Activated naive CD8-positive, alpha-beta T cell treated with anti-CD3 and anti-CD28 coated beads for 36 hours (primary cell): ENCODE measurements at places on chromosomes 13 and 19.
A peak's percentile ranks its signal among the peaks of the same experiment; 100 is the strongest.

GRCh38 chr13:93727211-93728141 is 500.9 kb downstream of the GPC6 start:
- no peak overlapping the region for H3K4me3 ChIP-seq
- H3K27ac ChIP-seq = no peak overlapping the region
- no peak for DNase-seq
- no peaks in the 10 kb centered on the region for H3K4me1 ChIP-seq
- no peaks in the 10 kb centered on the region for H3K27me3 ChIP-seq

DNA sequence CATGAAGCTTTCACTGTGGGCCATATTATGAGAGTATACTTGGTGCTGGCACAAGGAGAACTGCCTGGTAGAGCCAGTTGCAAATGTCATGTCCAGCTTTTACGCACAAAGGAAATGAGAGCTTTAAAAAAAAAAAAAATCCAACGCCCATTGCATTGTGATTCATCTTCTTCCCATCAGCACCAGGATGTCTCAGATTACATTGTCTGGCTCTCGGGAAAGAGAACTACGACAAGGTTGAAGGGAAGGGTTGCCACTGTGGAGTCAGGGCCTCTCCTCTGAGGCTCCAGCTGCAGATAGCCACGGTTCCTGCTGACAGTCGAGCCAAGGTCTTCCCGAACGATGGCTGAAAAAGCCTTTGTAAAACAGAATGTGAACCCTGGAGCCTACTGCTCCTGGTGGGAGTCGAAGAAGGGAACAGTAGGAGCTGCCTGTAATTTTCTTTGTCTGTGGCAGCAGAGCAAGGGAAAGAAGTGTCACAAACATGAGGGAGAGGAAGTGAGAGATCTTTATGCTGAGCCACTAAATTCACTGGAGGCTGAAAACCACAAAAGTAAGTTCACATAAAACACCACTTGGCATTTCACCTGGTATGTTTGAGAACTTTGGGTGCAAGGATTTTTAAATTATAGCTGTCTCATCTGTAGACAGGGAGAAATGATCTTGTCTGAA is 704.7 kb downstream of the DIAPH3 start:
- peaks cover 4% of the 10 kb centered on the region for H3K27me3 ChIP-seq
- no peak overlapping the region for H3K27ac ChIP-seq
- no peaks in the 10 kb centered on the region for H3K36me3 ChIP-seq
- no peak for DNase-seq

- no peak for DNase-seq
- H3K4me1 ChIP-seq = peaks cover 5% of the 10 kb centered on the region
- no peak overlapping the region for H3K4me3 ChIP-seq
These were observed 17.1 kb upstream of the GRWD1 start for GRCh38 chr19:48428670-48429069.

DNA sequence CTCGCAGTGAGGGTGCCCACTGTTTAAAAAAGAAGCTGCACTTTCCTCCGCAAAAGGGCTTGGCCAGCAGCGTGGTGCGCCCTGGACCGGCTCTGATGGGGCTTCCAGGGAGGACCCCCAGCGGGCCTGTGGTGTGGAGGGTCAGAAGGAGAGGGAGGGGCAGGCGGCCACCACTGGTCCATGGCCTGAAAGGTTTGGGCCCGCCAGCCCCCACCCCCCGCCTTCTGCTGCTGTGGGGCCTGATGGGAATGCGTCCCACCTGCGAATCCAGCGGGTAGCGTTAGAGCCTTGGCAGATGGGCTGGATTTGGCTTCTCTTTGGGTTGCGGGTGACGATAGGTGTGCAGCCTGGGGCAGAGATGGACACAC is 34.7 kb downstream of the TMEM255B start:
- H3K4me3 ChIP-seq = no peak overlapping the region
- H3K27ac ChIP-seq = no peak overlapping the region
- no peak for DNase-seq
- H3K4me1 ChIP-seq = no peaks in the 10 kb centered on the region
- H3K27me3 ChIP-seq = peaks cover 7% of the 10 kb centered on the region
- no peaks in the 10 kb centered on the region for H3K36me3 ChIP-seq

DNA sequence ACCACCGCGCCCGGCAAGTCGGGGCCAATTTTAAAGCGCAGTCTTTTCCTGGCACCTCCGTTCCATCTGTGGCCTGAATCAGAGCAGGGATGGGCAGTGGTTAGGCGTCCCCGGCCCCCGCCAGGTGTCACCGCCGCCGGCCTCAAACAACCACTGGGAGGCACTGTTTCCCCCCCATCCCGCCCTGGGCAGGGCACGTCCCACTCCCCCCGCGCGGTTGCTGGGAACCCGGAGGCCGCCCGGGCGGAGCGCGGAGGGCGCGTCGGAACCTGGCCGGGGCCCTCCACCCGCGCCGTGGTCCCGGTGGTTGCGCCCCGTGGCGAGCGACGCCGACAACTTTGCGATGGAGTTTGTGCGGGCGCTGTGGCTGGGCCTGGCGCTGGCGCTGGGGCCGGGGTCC is at the start of gene GRIN3B:
TSS of gene GRIN3B (plus strand) at position 325 of the 400 bp plus-strand sequence. CDS start at position 344, 19 bp downstream.
- H3K36me3 ChIP-seq = no peaks in the 10 kb centered on the region
- DNase-seq = peak; percentile 66
- no peak within 1 kb of the TSS for H3K4me3 ChIP-seq
- peaks cover 8% of the 10 kb centered on the region for H3K4me1 ChIP-seq
- H3K27ac ChIP-seq = no peak within 1 kb of the TSS

DNA sequence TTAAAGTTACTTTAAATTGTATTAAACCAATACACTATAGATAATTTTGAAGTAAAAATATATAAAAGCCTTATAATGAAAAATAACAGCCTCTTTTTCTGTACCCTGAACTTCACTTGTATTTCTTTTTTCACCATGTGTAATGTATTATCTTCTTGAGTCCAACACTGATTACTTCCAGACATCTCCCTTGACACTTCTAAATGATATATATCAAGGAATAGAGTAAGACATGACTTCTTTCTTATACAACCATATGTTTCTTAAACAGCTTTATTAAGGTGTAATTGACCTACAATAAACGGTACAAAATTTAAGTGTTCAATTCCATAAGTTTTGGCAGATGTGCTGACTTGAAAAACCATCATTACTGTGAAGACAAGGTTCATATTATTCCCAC is 531.9 kb downstream of the OLFM4 start:
- H3K4me3 ChIP-seq = no peak overlapping the region
- H3K27ac ChIP-seq = no peak overlapping the region
- H3K27me3 ChIP-seq = no peaks in the 10 kb centered on the region
- no peak for DNase-seq
- H3K4me1 ChIP-seq = no peaks in the 10 kb centered on the region

DNA sequence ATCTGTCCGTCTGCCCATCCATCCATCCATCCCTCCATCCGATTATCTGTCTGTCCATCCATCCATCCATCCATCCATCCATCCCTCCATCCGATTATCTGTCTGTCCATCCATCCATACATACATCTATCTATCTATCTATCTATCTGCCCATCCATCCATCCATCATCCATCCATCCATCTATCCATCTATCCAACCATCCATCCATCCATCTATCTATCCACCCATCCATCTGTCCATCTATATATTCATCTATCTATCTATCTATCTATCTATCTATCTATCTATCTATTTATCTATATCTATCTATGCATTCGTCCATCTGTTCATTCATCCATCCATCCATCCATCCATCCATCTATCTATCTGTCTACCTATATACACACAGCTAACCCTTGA is 471.1 kb upstream of the ZNF507 start:
- H3K27ac ChIP-seq = no peak overlapping the region
- H3K4me1 ChIP-seq = no peaks in the 10 kb centered on the region
- DNase-seq = no peak

GRCh38 chr13:21069561-21070004 is 8.2 kb upstream of the LATS2 start:
- H3K27me3 ChIP-seq = no peaks in the 10 kb centered on the region
- no peak for DNase-seq
- H3K27ac ChIP-seq = no peak overlapping the region
- peaks cover 10% of the 10 kb centered on the region for H3K4me1 ChIP-seq

GRCh38 chr19:4144666-4145249 is 8.7 kb upstream of the CREB3L3 start:
- no peak for DNase-seq
- H3K4me3 ChIP-seq = no peak overlapping the region
- peaks cover 17% of the 10 kb centered on the region for H3K27me3 ChIP-seq
- peaks cover 5% of the 10 kb centered on the region for H3K4me1 ChIP-seq
- H3K27ac ChIP-seq = no peak overlapping the region
- no peaks in the 10 kb centered on the region for H3K36me3 ChIP-seq

DNA sequence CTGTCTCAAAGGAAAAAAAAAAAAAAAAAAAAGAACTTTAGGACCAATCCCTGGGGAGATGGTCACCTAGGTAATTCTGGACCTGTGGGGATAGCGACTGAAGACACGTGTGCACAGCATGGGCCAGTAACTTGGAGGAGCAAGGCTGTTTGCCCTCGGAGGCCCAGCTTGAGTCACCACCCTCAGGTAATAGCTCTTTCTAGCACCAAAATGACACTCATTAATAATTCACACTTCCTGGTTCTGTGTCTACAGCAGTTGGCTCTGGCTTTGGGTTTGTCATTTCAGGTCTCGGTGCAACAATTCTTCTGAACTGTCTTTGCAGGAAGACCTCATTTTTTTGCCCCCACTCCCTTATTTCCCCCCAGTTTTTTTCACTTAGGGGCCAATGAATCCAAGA is 3.9 kb upstream of the ATP11A start:
- H3K27ac ChIP-seq = peak overlapping the region; percentile 21
- H3K36me3 ChIP-seq = no peaks in the 10 kb centered on the region
- no peak for DNase-seq
- no peaks in the 10 kb centered on the region for H3K27me3 ChIP-seq
- H3K4me3 ChIP-seq = no peak overlapping the region

DNA sequence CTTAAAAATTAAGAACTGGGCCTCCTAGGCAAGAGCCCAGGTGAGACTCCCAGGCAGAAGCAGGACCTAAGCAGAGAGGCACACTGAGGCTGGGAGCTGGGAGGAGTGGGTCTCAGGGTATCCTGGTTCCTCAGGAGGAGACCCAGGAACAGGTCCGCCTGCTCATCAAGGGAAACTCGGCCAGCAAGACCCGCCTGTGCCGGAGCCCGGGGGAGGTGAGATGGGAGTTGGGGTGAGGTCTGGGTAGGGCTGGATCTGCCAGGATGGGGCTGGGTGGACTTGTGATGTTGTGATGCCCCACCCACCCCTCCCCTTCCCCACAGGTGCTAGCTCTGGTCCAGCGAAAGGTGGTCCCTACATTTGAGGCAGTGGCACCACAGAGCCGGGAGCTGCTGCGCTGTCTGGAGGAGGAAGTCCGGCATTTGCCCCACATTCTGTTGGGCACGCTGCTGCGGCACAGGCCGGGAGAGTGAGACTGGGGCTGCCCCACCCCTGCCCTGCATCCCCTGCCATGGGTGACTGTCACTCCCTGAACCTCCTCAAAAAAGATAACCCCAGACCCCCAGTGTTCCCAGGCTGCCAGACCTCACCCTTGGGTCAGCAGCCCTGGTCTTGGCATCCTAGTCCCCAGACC is 6.9 kb downstream of the HAUS5 start:
- H3K27me3 ChIP-seq = no peaks in the 10 kb centered on the region
- DNase-seq = no peak
- H3K36me3 ChIP-seq = peaks cover 6% of the 10 kb centered on the region
- no peak overlapping the region for H3K4me3 ChIP-seq

DNA sequence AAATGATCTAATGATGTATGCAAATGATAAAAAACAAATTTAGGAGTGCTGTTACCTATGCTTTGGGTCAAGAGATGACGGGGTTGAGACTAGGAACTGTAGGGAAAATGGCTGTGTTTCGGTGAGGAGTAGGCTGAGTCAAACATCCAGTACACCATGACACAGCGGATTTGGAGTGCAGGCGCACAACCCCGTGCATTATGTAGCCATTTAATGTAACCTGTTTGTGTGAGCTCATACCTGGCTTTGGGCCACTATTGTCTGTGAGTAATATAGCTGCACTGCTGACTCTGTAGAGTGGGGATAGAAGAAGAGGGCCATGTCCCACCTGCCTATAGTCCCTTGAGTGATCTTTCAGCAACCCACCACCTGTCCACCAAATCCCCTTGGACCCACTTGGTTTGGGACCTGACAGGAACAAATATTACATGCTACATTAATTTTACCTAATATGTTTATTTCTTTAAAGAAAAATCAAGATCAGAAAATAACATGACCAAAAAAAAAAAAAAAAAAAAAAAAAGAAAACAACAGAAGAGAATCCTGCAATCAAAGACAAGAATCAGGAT is 95.5 kb upstream of the KLHL1 start:
- no peaks in the 10 kb centered on the region for H3K27me3 ChIP-seq
- H3K27ac ChIP-seq = no peak overlapping the region
- H3K4me3 ChIP-seq = no peak overlapping the region

DNA sequence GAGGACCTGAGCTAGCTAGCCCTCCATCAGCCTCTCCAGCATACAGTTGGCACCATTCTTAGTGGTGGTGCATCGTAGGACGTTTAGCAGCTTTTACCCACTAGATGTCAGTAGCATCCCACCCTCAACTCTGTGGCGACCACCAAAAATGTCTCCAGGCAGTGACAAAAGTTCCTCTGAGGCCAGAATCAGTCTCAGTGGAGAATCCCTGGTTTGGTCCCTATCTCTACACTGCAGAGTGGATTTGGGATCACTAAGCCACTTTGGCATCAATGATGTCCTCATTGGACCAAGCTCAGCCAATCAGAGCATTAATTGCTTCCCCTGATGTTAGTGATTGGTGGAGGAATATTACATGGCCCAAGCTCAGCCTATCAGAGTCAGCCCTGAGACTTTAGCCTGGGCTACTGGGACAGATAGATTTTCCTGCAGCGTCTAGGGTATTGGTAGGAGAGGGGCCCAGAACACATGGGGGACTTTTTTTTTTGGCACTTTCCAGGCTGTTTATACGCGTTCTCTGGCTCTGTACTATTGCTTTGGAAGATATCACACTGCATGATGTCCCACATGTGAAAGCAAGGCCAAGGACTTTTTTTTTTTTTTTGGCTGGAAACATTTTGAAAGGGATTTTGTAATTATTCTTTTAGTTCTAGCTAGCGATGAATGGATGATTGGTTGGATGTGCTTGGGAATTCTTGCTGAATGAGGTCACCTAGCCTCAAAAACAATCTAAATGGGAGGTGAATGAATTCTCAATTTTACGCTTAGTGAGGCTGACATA is 7.0 kb downstream of the TMEM221 start:
- peak; percentile 34 for DNase-seq
- H3K27ac ChIP-seq = no peak overlapping the region
- no peak overlapping the region for H3K4me3 ChIP-seq
- no peaks in the 10 kb centered on the region for H3K4me1 ChIP-seq
- no peaks in the 10 kb centered on the region for H3K36me3 ChIP-seq

DNA sequence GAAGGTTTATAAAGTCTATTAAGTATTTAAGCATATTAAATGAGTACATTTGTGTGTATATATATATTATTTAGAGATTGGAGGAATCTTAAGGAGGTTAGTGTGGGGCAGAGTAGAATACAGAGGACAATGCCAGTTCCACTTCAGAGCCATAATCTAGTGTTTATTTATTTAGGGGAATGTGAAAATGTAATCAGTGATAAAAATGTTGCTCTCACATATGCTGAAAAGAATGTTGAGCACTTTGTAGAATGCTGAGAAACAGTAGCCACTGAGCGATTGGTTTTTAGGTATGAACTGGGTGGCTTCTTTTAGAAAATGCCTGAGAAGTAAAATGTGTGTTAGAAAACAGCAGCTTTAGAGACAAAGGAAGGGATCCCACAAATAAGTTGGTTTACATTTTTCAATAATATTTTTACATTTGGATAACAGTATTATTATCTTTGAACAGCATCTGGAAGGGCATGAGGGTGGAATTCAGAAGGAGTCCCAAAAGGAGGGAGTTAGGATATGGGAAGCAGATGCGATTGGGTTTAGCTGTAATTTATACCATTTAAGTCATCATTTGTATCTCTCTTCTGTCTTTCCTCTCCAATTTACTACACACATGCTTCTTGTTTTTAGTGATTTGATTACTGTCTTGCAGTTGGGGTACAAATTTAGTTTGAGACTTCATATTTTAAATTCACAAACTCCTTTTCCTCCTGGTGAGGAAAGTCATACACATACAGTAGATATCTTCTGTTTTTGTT is 68.6 kb downstream of the NDFIP2 start:
- H3K27me3 ChIP-seq = no peaks in the 10 kb centered on the region
- DNase-seq = no peak
